Right kidney (tissue), 9 donors: ENCODE measurements at places on chromosomes 5 and 9.

- no peak for DNase-seq
Measured at GRCh38 chr5:104915226-104915625, 1352.6 kb upstream of the NUDT12 start.

DNA sequence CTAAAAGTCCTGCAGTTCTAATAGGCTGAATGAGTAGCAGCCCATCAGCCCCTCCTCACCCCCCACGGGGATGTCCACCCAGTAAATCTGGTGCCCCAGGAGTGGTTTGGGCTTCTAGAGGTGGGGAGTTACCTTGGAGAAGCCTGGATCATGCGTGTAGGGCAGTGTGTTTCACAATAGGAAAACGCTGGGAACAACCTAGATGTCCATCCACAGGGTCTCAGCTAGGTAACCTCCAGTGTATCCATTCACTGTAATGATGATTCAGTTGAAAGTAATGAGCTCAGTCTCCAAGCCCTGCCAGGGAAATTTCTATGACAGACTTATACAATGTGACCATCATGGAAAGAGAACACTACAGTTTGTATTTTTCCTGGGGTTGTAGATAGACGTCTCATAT, 51.8 kb downstream of the NDST1 start:
- no peak for DNase-seq

GRCh38 chr5:42302186-42302585, 121.1 kb upstream of the GHR start:
- DNase-seq: no peak

DNA sequence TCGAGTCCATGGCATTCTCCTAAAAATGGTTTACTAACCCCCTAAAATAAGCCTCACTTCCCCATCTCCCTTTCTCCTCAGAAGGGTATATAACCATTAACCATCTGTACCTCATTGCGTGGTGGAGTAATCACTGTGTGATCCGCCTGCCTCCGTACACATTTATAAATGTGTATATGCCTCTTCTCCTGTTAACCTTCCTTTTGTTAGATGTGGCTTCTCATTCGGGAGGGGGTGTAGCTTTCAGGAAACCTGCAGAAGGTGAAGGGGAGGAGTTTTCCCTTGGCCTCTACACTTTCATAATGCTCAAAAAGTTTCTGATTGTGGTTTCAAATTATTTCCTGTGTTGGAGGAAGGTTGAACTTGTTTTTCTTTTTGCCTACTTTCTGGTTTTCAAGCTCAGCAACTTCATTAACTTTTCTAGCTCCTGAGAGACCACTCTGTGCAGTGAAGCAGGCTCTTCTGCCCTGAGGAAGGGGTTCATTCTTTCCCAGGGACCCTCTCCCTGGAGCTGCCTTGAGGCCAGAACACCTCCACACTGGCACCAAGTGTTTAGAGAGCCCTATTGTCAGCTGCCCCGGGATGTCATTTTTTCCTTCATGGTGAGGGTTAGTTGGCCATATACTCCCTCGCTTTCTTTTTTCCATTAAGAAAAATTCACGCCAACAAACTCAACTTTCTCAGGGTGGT, 46.9 kb downstream of the RASGRF2 start:
- DNase-seq: no peak

DNA sequence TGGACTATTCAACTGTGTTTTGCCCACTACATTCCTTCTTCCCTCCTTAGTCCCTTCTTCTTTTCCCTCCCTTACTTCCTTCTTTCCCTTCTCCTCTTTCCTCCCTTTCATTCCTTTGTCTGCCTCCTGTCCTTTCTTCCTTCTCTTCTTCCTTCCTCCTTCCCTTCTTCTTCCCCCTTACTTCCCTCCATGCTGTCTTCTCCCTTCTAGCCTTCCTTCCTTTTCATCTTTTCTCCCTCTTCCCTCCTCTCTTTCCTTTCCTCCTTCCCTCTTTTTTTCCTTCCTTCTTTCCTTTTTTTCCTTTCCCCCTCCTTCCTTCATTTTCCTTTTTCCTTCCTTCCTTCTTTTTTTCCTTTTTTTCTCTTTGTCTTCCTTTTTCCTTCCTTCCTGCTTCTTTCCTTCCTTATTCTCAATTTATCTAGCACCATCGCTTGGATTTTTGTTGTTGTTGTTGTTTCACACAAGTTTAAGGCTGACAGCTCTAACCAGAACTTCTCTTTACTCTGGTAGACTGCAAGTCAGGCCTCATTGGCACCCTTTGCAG, 123.4 kb downstream of the CEMIP2 start:
- DNase-seq: no peak

GRCh38 chr9:134314950-134315715, 11.1 kb upstream of the RXRA start:
- DNase-seq: no peak

DNA sequence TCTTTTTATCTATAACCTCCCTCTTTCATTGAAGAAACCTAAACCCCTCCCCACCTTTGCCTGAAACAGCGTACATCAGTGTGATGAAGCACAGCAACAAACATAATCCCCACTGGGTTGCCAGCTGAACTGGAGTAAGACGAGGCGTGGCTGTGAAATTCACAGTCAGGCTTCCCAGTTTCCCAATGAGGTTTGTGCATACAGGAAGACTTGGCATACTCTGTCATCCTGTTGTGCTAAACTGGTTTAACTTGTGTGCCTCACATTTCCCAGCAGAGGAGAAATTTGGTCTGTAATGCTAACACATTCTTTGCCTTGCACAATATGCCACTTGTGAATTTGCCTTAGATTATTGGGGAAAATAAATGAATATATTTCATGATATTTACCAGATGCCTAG, 121.5 kb downstream of the SV2C start:
- DNase-seq: no peak

- DNase-seq: peak; percentile 8
Measured at GRCh38 chr5:157778121-157778805, 34.8 kb downstream of the LSM11 start.

- DNase-seq: peak; percentile 7
Measured at GRCh38 chr5:141100243-141100805, at the start of gene PCDHB3. PCDHB3 (plus strand) TSS chr5:141100473; CDS start chr5:141100650, 177 bp downstream.

DNA sequence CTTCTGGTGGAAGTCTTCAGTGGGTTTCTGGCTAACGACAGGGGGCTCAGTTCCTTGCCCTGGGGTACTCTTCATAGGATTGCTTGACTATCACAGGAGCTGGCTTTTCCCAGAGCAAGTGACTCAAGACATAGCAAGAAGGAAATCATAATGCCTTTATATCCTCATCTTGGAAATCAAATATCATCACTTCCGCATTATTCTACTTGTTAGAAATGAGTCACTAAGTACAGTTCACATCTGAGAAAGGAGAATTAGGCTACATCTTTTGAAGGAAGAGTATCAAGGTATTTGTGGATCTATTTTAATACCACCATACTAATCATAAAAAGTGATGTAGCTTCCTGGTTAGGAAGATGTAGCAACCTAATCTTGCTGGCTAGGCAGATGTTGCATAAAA, 148.2 kb upstream of the RAI14 start:
- no peak for DNase-seq

- DNase-seq: no peak
Measured at GRCh38 chr9:12133416-12133815, 559.8 kb upstream of the TYRP1 start.

GRCh38 chr9:87336407-87336806, 161.3 kb upstream of the DAPK1 start:
- DNase-seq: no peak

DNA sequence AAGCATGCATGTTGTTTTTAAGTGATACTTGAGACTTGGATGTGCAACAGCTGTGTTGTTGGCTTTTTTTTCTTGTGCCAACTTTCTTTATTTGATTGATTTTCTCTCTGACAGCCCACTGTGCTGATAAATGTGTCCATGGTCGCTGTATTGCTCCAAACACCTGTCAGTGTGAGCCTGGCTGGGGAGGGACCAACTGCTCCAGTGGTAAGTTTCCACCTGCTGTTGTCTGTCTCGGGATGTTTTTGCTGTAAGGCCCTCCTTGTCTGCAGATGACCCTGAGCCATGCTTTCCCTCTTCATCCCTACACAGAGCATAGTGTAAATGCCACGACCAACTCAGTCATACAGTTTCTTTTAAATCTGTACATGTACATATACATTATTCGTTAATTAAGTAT, 79.2 kb downstream of the MEGF10 start:
- DNase-seq: no peak

GRCh38 chr5:160434022-160434531, 12.4 kb downstream of the PTTG1 start:
- DNase-seq: peak; percentile 75

- no peak for DNase-seq
Measured at GRCh38 chr5:68698025-68698940, 395.5 kb upstream of the SLC30A5 start.

DNA sequence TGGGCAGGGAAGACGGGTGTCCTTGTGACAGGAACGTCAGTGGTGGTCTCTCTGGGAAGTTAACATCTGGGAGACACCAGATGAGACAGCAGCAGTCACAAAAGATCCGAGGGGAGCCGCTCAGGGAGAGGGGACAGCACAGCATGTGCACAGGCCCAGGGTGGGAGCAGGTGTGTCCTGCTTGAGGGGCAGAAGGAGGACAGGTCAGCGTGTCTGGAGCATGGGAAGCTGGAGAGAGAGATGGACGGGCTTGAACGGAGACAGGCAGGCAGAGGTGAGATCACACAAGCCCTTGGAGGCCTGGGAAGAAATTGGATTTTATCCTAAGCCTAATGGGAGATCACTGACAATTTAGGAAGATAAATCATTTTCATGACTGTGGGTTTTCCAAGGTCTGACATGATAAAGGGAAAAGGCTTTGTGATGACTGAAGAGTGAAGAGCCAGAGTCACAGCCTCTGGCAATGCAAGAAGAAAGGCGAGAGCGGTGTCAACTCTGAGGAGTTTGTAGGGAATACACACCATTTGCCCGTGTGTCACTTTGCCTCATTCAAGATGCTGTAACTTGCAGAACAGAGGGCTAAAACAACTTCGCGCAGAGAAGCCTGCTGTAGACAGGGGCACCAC, 88.3 kb downstream of the FSTL4 start:
- no peak for DNase-seq

GRCh38 chr5:106875591-106876297, 795.0 kb downstream of the EFNA5 start:
- DNase-seq: no peak
